ENCODE measurements at places on chromosomes 3 and 15.

DNA sequence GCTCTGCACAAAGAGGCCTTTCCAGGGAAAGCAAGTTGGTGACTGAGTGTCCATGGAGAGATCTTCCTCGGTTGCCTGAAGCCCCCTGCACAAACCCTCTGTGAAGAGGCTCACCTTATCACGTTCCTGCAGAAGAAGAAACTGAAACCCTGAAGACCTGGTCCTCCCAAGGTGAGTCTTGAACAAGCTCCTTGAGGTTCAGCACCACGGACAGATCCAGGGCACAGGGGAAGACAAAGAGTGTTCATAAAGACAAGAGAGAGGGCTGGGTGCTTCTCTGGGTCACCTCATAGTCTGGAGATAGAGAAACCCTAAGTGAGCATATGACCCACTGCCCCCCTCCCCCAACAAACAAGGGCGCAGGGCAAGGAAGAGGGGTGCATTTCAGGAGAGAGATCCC, 21.7 kb upstream of the TBC1D21 start:
- DNase-seq = no peak

GRCh38 chr15:60635507-60636352, 156.8 kb upstream of the ICE2 start:
- no peak for DNase-seq

- DNase-seq = no peak
Measured at GRCh38 chr3:76487446-76487845, 552.5 kb upstream of the ROBO2 start.

DNA sequence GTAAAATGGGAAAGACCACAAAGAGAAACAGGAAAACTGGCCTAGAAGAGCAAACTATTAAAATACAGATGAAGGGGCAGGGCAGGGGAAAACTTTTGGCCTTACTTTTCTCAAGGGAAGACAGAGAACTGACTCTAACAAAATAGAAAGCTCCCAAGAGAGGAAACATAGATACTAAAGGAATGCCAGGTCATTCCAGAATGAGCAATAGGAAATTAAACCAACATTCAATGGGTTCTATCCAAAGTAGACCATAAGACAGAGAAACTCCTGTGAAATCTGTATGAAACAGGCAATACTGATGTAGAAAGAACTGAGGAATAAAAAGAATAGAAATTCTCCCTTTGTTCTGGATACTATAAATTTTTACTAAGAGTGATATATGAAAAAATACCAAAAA, 491.8 kb downstream of the MECOM start:
- no peak for DNase-seq

DNA sequence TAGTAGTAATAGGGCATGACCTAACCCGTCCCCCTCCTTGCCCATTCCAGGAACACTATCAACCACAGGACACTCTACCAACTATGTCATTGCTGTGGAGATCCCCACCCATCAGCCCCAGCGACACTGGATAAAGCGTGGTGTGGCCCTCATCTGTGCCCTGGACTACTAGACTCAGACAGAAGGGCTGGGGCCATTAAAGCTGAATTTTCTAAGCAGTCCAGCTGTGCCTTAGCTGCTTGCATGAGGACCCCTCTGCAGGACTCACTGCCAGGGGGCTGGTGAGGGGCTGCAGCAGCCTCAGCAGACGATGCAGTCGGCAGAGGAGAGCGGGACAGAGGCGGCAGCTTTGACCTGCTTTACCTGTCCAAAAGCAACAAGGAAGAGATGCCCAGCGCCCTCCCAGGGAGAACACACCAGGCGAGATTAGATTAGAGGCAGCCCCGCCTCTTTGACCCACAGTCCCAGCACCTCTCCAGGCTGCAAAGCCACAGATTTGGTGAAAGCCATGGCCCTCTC, 44.6 kb downstream of the SEMA3G start:
- no peak for DNase-seq

- DNase-seq = no peak
Measured at GRCh38 chr15:67190813-67191212, 63.6 kb downstream of the AAGAB start.

DNA sequence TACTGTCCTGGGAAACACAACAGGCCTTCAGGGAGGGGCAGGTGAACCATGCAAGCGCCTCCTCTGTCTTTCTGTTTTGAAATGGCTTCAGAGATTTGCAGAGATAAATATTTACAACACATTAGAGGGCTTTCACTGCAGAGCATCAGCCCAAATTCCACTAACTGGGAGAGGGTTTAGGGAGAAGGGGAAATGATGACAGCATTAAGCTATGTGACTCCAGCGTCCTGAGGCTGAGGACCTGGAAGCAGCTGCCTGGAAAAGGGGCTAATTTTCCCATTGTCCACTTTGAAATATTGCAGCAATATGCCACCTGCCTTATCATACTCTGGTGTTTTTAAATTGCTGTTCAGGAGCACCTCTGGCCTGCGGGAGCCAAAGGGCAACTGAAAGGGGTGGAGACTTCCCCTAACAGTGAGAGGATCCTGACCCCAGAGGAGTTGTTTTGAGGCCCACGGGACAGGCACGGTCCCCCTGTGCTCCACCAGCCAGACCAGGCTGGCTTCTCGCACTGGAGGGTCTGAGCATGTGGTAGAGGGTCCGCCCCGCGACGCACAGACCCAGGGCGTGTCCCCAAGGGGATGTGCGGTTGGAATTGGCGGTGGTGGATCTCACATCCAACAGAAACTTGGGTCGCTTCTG, 110.6 kb downstream of the XXYLT1 start:
- DNase-seq = no peak

DNA sequence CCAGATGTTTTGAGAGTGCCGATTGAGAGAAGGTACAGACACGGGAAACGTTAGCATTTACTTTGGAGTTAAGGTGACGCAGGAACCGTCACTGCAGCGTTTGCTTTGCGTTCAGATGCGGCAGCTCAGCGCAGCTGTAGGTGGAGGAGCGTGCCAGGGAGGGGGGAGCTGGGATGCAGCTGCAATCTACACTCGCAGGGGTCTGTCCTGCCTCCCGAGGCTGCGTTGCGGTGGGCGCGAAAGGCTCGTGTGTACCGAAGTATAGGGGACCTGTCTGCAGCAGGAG, 425 bp upstream of the FYTTD1 start:
- DNase-seq = peak; percentile 59

DNA sequence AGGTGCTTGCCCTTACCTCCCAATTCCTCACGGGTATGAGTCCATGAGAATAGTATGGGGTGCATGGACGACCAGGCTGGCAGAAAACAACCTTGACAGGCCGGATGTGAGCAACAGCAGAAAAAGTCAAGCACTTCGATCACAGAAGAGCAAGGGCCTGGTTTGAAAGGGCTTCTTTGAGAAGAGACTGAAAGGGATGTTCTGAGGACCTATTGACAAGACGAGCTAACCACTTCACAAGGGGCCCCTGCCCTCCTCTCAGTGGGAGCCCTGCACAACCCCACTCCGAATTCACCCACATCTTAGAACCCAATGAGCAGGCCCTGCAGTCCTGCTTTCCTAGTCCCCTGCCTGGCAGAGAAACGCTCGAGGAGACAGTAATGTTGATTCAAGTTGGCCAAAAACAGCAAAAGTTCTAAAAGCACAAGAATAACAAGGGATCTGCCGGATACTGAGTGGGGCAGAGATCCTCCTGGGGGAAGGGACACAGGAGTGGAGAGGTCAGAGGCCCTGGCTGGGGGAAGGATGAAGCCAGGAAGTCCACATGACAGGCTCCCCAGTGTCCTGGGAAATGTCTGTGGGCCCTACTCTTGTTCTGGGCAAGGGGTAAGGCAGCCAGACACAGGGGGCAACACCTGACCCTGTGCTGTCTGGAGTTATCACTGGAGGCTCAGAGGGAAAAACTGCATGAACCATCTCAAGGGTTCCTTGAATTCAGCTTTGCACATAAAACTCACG, 14.8 kb upstream of the CX3CR1 start:
- no peak for DNase-seq

- DNase-seq = peak; percentile 36
Measured at GRCh38 chr3:13420045-13420830, at the start of gene NUP210. Gene NUP210 (minus strand): TSS chr3:13420322. CDS start chr3:13420226, 96 bp downstream.

GRCh38 chr3:65196663-65197062, 508.9 kb upstream of the ADAMTS9 start:
- DNase-seq = no peak

DNA sequence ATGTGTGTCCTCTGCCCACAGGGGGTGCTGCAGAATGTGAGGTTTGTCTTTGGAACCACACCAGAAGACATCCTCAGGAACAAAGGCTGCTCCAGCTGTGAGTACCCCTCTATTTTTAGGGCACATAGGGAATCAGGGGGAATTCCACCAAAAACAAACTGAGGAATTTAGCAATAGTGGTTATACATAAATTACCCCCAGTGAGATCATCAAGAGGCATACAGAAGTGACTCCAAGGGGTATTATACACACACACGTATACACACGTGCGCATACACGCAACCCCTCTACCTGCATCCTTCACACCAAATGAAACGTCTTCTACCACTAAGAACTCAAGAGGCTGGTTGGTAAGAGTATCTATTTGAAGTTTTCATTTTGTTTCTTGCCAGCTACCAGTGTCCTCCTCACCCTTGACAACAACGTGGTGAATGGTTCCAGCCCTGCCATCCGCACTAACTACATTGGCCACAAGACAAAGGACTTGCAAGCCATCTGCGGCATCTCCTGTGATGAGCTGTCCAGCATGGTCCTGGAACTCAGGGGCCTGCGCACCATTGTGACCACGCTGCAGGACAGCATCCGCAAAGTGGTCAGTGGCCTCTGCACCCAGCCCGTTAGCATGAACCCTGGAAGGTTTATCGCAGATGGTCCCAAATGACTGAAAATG, 2.9 kb downstream of the THBS1 start:
- no peak for DNase-seq

- DNase-seq = no peak
Measured at GRCh38 chr15:82832601-82833361, 23.4 kb downstream of the WHAMM start.

- DNase-seq = peak; percentile 75
Measured at GRCh38 chr15:66700802-66701421, 1.1 kb upstream of the SMAD6 start.

DNA sequence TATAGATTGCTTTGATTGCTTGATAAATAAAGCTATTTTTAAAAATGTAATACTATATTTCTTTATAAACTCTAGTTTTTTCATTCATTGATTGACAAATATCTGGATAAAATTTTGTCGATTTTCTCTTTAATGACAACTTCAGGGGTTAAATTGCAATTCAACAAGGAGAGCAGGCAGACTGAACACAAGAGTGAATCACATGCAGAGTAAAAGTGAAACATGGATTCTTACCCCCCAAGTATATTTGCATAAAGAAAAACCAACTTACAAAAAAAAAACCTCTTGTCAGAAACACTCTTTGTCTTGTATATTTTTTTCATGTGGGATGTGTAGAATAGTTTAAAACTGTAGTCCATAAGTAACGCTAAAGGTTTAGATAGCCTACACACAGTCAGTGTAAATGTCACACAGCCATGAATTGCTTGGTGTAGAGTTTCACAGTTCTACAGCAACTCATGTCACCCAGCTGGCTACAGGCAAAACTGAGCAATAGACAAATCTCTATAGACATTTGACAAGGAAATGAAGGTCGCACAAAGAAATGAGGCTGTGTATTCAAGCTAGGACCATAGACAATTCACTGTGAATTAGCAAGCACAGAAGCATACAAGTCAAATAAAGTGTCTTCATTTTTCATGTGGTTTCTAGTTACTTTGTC, 141.6 kb downstream of the THRB start:
- no peak for DNase-seq

DNA sequence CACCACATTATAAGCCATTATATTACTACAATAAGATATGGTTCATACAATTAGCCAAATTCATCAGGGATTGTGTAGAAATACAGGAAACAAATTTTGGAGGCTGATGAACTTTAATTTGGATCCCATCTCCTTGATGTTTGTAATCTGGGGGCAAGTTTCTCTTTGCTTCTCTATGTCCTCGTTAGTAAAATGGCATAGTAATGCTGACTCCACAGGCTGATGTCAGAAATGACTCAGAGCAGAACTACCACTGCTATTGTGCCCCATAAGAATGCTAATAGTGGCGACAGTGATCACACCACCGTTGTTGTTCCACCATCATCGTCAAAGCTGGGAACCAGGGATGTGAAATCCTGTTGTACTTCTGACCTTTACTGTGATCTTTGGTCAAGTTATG, 722.3 kb upstream of the LMCD1 start:
- no peak for DNase-seq

GRCh38 chr15:74725845-74726773, 781 bp upstream of the CYP1A1 start:
- DNase-seq = peak; percentile 20

GRCh38 chr3:59783468-59783988, 733.7 kb upstream of the CFAP20DC start:
- no peak for DNase-seq

GRCh38 chr3:168030577-168030976, 65.1 kb downstream of the GOLIM4 start:
- no peak for DNase-seq

DNA sequence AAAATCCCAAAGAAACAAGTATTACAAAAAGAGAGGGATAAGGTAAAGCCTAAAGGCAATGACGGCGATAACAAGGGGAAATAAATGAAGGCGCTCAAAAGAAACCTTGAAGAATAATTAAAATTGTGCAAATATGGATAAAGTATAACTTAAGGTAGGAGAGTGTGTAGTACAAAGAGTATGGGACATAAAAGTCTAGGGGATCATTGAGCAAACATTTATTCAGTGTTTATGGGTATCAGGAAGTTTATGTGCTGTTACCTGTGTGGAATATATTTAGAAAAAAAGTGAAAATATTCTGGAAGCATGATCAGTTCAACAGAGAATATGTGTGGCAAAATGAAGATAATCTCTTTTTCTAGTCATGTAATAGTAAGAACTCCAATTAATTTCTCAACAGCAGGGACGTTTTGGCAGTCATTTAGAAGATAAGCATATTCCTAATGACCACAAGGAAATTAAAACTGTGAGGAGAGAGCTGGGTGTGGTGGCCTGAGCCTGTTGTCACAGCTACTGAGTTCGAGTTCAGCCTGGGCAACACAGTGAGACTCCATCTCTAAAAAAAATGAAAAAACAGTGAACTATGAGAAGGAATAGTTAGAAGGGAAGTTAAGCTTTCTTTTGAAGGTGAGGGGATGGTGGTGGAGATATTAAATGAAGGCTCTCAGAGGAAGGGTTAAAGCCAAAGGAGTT, 27.4 kb downstream of the GOLM2 start:
- no peak for DNase-seq

DNA sequence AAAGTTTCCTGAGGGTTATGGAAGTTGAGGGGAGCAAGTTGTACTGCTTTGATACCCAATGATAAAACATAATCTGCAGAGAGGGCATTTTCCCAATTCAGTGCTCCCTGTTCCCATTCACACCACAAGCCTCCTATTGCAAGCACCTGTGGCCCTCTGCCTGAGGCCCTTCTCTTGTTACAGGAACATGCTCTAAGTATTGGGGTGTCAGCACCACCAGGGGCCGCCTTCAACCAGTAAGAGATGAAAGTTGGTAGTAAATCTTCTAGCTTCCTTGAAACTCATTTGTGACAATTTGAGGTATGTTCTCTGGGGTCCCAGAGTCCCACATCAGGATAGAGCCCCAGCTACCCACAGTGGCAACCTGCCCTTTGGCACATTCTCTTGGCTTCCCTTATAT, 265.4 kb upstream of the ARHGEF26 start:
- DNase-seq = no peak

GRCh38 chr15:39908186-39908585, 11.9 kb downstream of the GPR176 start:
- DNase-seq = no peak

- no peak for DNase-seq
Measured at GRCh38 chr15:70466895-70467529, 296.3 kb downstream of the UACA start.
